ENCODE measurements at places on chromosomes 5 and 9. TPM values are rescaled to one million over a fixed set of nuclear protein-coding genes. Genes with fewer than 3 reads are reported as not detected.

Gene PRKAA1
- polyA plus RNA-seq, result 27.9 TPM

Gene NR2F1-AS1
- polyA plus RNA-seq, result 3.4 TPM

Gene CKMT2
- 59.6 TPM for polyA plus RNA-seq

Gene CLK4
- 33.8 TPM for polyA plus RNA-seq

Gene CCDC171
- 2.0 TPM for polyA plus RNA-seq

Gene PCDHGB1
- 0.82 TPM for polyA plus RNA-seq

Gene MLANA
- 0.61 TPM for polyA plus RNA-seq

Gene PCDHA4
- 0.12 TPM for polyA plus RNA-seq

GRCh38 chr9:98383758-98384157, 128.3 kb upstream of the TBC1D2 start:
- no peak for DNase-seq

GRCh38 chr9:99374793-99375192, 152.7 kb downstream of the SEC61B start:
- no peak for DNase-seq

DNA sequence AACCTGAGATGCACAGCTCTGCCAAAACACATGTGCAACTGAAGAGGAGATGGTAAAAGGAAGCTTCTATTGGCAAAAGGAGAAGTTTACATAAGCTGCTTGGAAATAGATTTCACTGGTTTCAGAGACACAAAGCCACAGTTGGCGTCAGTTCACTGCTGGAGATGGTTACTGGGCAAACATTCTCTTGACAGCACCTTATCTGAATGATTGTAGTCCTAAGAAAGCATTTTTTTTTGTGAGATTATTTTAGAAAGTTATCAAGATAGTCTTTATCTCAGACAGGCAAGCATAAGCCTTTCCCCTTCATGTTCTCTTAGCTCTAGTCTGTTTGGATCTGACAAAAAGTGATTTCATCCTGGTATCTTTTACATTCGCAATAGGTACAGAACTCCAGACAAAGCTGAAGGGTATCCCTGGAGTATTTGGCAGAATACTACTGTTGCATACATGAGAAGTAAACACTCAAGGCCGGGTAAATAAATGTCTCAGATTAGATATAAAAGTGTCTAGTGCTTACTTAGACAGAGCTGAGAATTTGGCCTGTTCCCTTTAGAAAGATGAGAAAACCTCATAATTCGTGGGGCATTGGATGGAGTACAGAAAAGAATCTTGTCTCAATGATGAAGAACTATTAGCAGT, 1668.0 kb upstream of the NUDT12 start:
- DNase-seq, result no peak

GRCh38 chr9:16282216-16282615, 588.3 kb downstream of the BNC2 start:
- no peak for DNase-seq

DNA sequence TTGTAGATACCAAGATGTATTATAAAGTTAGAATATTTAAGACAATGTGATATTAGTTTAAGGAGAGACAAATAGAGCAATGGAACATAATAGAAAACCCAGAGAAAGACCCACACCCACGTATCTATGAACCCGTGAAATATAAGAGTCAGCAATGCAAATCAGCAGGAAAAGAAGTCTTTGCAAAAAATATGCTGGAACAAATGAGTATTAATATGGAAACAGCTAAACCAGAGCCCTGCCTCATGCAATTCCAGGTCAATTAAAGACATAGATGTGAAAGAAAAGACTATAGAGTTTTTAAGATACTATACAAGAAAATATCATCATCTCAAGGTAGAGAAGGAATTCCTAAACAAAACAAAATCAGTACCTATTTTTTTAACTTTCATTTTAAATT, 23.1 kb upstream of the IL3 start:
- no peak for DNase-seq

DNA sequence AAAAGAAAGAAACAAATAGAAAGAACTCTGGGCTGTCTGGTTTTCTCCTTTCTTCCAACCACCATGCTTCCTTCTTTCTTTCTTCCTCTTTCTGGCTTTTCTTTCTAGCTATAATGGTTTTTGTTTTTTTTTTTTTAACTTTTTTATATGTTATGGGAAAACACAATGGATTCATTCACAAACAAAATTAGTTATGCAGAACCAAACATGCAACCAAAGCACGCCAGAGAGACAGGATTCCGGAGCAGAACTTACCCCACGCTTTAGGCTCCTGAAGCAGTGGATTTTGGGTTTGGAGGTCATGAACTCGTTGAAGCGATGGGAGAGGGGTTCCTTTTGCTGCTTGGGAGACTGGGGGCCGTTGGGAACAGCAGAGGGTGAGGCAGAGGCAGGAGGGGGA, 88.3 kb downstream of the USP20 start:
- no peak for DNase-seq

DNA sequence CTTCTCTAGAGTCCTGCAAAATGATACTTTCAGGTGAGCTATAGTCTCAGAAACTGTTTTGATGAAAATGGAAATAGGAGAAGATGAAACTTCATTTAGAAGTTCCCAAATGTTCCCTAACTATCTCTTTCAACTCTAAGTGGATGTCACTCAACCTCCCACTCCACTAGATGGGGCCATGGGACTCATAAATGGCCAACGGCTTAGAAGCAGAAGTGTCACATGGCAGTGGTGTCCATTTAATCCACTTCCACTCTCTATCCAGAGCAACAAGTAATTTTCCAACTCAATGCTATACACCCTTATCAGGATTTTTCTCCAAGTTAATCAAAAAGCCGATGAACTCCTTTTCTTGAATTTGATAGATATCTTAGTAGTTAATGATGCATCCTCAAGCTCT, 295.7 kb downstream of the EDIL3 start:
- no peak for DNase-seq

DNA sequence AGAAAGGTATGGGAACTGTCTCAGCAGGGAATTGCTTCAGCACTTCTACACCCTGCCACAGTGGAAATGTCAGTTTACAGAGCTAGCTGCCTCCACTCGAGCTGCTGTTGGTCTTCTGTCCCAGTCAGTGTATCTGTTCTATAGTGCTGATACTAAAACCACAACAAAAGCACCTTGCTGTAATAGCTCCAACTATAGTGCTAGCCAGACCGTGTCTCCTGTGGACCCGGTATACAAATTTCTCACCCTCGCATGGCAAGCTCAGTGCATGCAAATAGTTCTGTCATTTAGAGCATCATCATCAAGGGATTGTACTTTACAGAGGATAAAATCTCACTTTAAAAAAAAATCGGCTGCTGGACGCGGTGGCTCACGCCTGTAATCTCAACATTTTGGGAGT, 51.5 kb upstream of the IQGAP2 start:
- no peak for DNase-seq

DNA sequence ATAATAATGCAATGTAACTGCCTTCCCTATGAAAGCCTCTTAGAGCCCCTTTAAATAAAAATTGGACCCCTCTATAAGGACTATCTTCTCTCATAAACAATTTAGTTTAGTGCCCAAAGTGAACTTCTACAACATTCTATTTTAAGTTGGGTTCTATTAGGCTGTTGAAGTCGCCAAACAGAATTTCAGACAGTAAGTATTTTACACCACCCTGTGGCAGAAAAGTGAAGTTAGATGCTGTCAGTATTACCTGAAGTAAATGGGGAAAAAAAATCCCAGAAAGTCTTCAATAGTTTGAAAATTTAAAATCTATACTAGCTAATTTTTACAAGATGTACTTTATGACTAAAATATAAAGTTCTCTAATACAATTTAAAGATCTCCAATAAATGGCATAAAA, 29.5 kb downstream of the CAAP1 start:
- DNase-seq, result no peak

DNA sequence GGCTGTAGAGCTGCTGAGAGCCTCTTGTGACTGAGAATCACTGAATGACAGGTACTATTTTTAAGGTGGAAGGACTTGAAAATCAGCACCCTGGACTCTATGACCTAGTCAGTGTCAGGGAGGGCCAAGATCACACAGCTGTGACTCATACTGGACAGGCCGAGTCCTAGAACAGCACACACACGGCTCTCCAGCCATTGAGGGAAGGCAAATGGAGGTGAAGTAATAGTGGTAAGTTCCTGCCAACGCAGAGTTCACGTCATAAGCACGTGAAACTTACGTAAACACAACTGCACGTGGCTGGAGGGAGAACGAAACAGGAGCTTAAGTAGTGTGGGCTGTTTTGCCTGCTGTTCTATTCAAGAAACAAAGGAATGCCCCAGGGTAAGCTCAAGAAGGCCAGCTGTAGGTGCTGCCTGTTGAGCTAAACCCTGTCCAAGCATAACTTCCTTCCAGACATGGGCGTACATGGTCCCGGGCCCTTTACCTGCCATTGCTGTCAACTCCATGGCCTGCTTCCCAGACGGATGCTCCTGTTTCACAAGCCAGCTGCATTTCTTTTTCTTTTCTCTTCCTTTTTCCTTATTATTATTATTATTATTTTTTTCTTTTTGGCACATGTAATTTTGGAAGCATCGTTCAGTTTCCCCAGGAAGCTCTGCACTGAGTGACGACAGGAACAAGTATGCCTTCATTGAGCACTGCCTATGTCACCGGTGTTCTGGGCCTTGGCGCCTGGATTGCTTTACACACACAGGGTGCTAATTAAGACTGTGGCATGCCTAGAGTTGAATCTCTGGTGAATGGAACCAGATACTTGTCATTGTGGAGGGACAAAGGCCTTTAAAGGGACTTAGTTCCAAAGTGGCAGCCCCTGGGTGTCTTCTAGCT, 10.2 kb upstream of the LCP2 start:
- DNase-seq, result peak; percentile 53

GRCh38 chr5:179327021-179327735, 18.1 kb downstream of the ADAMTS2 start:
- DNase-seq, result no peak

DNA sequence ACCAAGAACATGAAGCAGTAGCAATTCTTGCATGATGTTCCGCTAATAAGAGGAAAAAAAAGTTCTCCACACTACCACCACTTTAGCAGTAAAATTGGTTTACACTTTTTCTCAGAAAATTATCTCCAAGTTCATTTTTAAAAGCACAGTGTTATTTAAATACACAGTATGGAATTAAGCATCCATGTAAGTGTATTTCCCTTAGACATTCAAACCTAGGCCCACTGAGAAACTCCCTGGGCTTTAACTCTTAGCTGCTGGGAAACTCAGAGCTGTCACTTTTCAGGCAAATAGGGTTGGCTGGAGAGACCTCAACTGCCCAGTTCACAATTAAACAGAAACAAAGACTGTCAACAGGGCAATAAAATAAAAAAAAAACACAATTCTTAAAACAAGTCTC, 2.7 kb downstream of the GNAQ start:
- no peak for DNase-seq

GRCh38 chr5:180441564-180442051, 52.6 kb upstream of the CNOT6 start:
- no peak for DNase-seq

DNA sequence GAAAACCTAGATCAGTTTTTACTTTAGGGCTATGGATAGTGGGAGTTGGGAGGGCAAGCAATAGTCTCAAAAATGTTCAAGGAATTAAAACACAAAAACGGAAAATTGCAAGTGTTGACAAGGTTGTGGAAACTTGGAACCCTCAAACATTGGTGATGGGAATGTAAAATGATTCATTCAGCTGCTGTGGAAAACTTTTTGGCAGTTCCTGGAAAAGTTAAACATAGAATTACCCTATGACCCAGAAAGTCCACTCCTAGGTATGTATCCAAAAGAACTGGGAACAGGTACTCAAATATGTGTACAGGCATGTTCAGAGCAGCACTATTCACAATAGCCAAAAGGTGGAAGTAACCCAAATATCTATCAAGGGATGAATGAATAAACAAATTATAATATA, 1.2 kb upstream of the MSANTD3 start:
- no peak for DNase-seq

- no peak for DNase-seq
These were observed 99.4 kb upstream of the MVB12B start for GRCh38 chr9:126226991-126227936.

DNA sequence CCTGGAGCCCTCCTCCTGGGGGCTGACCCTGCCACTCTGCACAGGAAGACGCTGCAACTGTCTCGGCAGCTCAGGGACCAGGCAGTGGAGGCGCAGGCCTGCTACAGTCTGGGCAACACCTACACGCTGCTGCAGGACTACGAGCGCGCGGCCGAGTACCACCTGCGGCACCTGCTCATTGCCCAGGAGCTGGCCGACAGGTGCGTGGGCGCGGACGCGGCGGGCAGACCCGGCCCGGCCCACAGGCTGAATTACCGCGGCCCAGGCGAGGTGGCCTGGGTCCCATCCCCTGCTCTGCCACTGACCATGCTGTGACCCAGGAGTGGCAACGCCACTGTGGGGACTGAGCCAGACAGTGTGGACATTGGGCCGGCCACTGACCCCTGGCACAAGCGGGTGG, 11.2 kb downstream of the GPSM1 start:
- DNase-seq, result no peak

- DNase-seq, result no peak
These were observed 2.2 kb downstream of the GABRB2 start for GRCh38 chr5:161544350-161544765.

- DNase-seq, result peak; percentile 56
These were observed 680.8 kb downstream of the CETN3 start for GRCh38 chr5:89728750-89729149.

GRCh38 chr5:10475931-10476676, 34.4 kb downstream of the ROPN1L start:
- peak; percentile 23 for DNase-seq

DNA sequence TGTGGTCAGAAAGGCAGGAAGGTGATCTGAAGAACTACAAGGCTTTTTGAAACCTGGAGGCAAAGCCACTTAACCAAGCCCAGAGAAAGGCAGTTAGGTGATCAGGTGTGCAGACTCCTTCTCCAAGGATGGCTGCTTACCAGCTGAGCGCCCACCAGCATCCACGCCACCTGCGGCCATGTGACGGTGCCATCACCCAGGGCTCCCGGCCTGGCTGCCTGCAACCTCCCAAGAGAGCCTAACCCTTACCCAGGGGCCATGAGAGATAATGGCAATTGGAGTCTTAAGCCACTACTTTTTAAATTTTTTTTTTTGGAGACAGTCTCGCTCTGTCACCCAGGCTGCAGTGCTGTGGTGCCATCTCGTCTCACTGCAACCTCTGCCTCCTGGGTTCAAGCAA, 33.1 kb upstream of the PHYKPL start:
- DNase-seq, result no peak

DNA sequence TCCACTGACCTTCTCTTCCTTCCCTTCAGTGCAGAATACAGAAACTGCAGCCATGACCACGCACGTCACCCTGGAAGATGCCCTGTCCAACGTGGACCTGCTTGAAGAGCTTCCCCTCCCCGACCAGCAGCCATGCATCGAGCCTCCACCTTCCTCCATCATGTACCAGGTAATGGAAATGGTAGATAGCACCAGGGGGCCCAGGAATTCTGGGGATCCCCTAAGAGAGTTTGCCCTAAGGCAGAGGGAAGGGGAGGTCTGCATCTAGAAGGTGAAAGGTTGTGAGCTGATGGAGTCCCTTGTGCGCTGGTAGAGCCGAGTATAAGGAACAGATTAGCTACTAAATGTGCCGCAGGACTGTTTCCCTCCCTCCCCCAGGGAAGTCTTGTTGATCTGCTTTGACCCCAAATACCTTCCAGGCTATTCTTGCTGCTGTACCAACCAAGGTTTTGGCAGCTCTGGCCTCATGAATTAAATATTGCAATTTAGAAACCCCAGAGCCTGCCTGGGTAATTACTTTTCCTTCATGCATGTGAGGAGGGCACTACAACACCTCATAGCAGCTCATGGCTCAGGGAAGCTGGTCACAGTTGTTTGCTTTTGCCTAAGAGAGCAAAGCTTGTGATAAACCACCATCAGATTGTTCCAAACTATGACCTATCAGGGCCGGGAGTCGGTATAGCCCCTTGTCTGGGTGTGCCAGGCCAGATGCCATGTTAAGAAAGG, 19.6 kb downstream of the CYFIP2 start:
- DNase-seq, result no peak
